ENCODE measurements at places on chromosomes 6 and 20.

DNA sequence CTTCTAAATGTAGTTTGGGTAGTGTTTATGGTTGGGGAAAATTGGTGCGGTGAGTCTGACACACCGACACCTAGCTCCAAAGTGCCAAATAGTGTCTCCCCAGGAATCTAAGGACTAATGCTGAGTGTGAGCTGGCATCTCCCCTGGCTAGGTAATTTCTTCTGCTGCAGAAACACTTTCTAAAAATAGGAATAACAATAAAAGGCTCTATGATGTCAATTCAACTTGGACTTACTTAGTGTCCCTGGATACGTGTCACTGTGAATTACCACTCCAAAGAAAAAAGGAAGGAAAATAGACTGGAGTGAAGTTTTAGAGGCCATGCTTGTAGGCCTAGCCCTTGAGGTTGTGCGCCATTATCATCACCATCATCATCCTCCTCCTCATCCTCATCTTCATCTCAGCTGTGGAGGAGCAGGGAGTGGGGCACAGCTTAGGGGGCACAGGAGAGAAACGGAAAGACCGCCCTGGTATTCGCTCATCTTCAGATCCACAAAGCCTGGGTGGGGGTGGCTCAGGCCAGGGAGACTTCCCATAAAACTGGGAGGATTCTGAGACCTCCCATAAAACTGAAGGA is 89.6 kb downstream of the TBC1D7 start:
- DNase-seq, result no peak

DNA sequence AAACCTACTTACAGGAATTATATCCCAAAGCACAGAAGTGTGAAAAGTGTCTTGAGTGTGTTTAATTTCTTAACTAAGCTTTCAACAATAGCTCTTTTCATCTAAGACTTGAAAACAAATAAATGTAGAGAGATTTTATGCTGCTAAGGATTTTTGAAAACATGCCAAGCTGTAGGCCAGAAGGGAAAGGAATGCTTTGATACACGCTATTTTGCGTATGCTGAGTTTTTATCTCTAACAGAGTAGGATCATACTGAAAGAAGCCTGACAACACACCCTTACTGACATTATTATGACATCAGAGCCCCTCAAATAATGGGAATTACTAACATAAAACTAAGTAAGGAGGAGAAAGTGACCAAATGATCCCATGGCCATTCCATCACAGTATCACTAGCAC is 265.5 kb downstream of the KHDC1L start:
- DNase-seq, result no peak

DNA sequence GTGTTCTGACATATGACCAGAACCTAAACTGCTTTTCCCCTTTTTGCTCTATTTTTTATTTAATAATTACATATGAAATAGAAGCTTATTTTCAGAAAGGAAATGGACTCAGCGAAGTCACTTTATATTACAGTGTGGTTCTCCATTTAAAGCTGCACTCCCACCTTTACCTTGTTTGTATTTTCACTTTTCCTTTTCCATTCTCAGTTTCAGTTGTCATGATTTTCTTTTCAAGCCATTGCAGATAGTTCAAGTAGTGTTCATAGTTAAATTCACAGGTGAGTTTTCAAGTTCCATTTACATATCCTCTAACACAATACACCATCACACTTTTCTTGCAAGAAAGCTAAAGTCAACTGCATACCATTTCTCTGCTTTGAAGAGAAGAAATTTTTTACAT is 400.2 kb downstream of the HACE1 start:
- no peak for DNase-seq

GRCh38 chr6:75205776-75206575 is at the start of gene COL12A1:
COL12A1 (minus strand) TSS chr6:75206053; CDS start chr6:75202792, 3,261 bp downstream.
- no peak for DNase-seq

- DNase-seq, result no peak
Observed at GRCh38 chr6:71203206-71203605, 85.4 kb upstream of the OGFRL1 start.

- DNase-seq, result no peak
Observed at GRCh38 chr6:30656513-30656912, 9.6 kb downstream of the C6orf136 start.

DNA sequence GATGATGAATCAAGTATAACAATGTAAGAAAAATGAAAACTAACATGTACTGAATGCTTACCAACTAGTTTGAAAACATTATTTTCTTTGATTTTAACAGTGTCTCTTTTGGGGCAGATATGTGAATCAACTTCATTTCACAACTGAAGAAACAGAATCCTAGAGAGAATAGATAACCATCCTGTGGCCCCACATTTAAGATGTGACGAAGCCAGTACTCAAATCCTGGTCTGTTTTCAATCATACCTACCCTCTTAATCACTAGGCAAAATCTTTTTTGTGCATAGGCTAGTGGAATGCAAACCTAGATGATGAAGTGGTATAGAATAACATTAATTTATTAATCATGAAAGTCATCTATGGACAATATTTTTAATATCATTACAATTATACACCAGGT is 371.6 kb upstream of the EPHA7 start:
- DNase-seq, result no peak

GRCh38 chr6:53961679-53962370 is 149.4 kb upstream of the MLIP start:
- DNase-seq, result no peak

DNA sequence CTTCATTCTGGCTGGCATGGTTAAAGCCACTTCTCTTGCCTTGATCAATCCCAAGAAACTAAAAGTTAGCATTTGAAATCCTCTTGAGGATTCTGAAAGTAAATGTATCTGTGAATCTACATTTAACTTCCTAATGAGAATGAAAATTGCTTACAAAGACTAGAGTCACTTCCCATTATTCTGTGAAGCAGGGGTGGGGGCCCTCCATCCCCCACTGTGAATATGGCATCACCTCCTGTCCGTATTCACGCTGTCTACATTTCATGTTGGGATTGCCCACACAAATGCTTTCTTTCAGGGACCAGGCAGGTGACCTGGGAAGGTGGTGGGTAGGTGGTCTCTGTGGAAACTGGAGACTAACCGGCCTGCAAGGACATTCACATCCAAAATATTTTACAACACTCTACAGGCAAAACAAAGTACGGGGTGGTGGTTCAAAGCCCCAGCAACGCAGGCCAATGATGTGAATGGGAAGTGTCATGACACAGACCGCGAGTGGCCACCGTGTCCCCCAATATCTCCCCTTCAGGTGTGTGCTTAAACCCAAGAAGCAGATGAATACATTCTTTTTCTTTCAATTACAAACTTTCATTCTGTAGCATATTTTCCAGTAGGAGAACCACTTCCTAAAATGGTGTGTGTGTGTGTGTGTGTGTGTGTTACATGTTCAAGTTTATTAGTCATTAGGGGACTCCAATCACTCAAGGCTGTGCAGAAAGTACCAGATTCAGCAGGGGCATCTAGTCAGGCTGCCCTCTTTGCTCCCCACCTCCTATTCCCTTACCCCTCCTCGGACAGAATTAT is 132.2 kb downstream of the PRND start:
- DNase-seq, result no peak

DNA sequence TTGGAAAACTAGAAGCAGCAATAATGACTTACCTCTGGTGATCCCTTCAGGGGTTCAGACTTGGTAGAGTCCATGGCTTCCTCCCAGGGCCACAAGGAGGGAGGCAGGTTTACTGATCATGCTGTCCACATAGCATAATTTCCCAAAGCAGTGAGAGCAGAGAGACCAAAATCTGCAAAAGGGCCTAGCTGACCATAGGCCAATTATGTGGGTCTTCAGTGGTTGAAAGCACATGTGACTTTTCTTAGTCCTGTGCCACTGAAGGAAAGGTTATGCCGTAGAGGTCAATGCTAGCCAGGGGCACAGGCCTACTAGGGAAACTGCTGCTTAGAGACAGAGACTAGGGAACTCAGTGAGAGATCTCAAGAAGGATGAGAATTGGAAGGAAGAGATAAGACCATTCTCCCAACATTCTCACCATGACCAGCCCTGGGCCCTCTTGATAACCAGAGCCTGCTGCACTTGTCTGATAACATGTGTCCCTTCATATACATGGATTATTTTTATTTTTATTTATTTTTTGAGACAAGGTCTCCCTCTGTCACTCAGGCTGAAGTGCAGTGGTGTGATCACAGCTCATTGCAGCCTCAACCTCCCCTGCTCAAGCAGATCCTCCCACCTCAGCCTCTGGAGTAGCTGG is 2.0 kb upstream of the GTPBP2 start:
- DNase-seq, result no peak

- DNase-seq, result no peak
Observed at GRCh38 chr6:132220800-132221199, 180.5 kb downstream of the MOXD1 start.

- no peak for DNase-seq
Observed at GRCh38 chr20:42095221-42095620, 477.0 kb upstream of the CHD6 start.

DNA sequence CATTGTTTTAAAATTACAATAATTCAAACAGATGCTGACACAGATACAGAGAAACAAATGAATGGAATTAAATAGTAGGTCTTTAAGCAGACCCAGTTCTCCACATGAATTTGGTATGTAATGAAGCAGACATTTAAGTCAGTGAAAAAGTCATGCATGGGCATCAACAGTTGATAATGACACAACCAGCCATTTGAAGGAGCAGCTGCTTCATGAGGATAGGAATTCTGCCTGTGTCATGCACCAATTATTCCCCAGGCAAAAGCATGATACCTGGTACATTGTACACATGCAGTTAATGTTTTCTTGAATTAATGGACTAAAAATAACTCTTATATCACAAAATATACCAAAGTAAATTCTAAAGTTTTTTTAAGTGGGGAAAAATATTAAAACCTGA is 11.2 kb upstream of the HEY2 start:
- DNase-seq, result no peak

DNA sequence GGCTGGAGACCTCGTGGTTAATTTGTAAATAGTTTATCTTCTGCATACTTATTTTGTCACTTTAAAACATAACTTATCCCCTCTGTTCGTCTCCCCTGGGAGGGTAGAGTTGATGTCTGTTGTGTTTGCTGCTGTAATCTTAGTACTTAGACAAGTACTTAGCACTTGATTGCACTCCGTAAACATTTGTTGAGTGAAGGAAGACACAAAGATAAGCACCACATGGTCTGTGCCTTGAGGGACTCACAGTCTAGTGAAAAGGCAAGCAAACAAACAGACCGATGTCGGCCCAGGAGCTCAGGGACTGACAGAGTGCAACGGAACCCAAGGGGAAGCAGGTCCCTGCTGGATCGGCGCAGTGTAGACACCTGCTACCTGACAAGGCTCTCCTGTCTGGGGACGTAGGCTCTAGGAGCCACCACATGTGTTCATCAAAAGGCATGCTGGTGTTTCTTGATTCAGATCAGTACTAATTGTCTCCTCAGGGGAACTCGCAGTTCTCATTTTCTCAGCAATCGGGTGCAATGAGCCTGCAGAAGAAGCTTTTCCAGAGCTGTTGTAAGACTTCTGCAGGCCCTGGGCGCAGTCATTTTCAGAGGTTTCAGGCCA is 31.4 kb downstream of the EDN3 start:
- no peak for DNase-seq

GRCh38 chr6:53984581-53984980 is 126.7 kb upstream of the MLIP start:
- no peak for DNase-seq

DNA sequence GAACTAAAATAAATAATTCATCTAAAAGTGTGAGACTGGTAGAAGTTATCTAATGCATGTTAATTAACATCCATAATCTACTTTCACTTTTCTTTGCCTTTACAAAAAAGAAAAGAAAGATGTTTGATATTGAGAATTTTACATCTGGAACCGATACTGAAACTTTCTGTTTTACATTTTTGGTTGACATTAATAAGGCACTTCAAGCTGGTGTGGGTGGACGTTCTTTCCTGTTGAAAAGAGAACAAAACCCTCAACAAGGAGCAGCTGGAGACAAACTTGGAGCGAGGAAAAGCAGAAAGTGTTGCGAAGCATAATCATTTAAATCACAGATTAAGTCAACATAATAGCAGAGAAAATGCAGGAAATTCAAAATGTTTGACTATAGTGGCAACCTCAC is 575.2 kb upstream of the ADGRB3 start:
- no peak for DNase-seq

DNA sequence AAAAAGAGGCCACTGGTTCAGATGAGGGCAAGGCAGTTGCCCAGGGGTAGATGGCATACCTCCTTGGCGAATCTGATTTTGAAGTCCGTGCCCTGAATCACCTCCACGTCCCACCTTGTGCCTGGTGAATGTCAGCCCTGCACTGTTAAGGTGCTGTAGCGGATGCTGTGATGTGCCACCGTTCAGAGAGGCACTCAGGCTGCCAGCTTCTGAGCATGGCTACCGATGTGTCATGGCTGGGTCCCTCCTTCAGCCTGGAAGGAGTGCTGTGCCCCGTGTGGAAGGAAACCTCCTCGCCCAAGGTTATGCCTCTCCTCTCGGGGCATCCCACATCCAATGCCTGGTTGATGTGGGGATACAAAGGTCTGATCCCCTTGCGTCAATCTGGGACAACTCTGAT is 43.6 kb downstream of the UST start:
- no peak for DNase-seq

- no peak for DNase-seq
Observed at GRCh38 chr6:158418501-158418900, 106.2 kb downstream of the TULP4 start.

DNA sequence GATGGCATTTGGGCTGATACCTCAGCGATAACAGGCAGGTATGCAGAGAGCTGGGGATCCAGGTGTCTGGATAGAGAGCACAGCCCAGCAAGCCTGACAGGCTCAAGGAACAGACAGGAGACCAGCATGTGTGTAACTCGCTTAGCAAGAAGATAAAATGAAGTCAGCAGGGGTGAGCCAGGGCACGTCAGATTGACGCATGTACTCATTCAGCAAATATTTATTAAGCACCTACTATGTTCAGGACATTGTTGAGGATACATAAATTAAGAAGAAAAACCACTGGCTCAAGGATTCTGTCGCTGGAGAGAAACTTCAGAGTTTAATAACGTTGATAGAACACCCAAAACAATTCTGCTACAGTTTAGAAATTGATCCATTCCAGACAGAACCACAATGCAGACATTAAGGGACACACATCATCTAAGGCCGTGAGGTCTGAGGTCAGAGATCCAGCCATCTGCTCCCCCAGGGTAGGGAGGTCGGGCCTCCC is 1.0 kb upstream of the DUSP22 start:
- DNase-seq, result no peak

- DNase-seq, result no peak
Observed at GRCh38 chr6:97052896-97053295, 128.4 kb downstream of the KLHL32 start.

DNA sequence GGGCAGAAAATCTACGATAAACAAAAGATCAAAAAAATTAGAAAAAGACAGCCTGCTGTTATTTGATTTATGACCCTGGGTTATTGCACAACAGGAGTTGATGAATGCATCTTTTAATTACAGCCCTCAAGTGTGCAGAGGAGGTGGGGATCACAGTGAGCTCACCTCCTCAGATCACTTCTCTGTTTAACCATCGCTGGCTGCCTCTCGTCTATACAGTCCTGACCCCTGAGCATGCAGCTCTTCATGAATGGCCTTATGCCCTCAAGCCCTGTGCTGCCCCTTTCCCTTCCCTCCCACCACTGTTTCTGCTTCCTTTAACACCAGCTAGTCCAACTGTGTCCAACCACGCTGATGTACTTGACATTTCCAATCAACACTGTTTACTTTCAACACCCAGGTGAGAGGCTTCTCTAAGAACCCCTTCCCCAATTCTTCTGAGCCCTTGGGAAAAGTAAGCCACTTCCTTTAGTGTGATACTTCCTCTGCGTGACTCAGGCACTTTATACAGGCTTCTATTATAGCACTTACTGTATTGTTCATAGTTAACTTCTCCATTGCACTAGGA is 60.6 kb upstream of the RIPOR2 start:
- no peak for DNase-seq

Data from activated CD4-positive, alpha-beta T cell treated with anti-CD3 and anti-CD28 coated beads for 4 hours (primary cell).